ENCODE measurements at places on chromosomes 6 and 20. TPM values are rescaled to one million over a fixed set of nuclear protein-coding genes. Genes with fewer than 3 reads are reported as not detected.

Gene CRISP3
- total RNA-seq = not detected

Gene ZNF292
- total RNA-seq = 63.7 TPM

Gene CABLES2
- 13.1 TPM for total RNA-seq

DNA sequence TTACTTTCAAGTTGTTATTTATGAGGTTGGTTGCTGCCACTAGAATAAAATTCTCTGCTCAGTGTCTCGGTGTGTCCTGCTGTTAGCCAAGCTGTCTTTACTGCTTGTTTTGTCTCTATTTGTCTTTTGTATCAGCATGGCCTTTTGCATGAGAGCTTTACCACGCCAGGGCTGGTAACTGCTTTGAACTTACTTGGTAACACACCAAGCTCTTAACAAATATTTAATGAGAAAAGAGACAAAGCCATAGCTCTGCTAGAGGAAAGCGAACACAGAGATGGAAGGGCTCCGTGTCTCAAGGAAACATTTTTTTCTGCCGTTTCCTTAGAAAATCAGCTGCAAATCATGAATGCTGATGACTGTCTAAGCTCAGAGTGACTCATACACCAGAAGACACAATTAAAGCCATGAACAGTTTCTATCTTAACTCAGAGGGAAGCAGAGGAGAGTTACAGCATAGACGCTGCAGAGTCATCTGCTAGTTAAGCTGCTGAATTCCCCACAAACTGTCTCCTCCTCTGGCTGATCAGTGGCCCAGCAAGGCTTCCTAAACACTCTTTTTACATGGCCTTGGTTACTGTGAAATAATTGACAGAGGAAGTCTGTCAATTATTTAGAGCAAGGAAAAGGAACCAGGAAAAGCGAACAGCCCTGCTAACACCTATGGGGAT, 44.8 kb downstream of the AGPAT4 start:
- H3K4me3 ChIP-seq = peak overlapping the region; percentile 67
- peak overlapping the region; percentile 71 for H3K27ac ChIP-seq
- peaks cover 31% of the 10 kb centered on the region for H3K36me3 ChIP-seq
- no peaks in the 10 kb centered on the region for H3K27me3 ChIP-seq

DNA sequence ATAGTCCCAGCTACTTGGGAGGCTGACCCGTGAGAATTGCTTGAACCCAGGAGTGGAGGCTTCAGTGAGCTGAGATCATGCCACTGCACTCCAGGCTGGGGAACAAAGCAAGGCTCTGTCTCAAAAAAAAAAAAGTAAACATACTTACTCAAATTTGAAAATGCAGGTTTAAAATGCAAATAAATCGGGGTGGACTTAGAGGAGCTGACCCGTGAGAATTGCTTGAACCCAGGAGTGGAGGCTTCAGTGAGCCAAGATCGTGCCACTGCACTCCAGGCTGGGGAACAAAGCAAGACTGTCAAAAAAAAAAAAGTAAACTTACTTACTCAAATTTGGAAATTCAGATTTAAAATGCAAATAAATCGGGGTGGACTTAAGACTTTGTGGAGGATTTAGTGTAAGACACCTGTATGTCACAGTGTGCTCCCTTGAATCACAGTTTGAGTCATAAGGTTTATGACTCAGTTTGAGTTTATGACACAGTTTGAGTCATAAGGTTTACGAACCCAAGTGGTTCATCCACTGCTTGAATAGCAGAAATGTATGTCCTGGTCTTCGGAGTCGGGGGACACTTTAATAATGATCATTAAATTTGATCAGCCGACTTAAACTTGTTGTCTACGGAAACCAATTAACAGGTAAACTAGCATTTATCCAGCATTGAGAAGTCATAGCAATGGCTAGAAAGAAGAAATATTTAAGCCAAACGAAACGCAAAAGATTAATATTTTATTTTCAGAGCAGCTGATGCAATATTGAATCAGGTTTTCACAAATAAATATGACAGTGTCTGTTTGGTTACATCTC, 6.8 kb upstream of the MRPS10 start:
- peaks cover 19% of the 10 kb centered on the region for H3K36me3 ChIP-seq
- peak overlapping the region; percentile 81 for H3K27ac ChIP-seq
- DNase-seq = no peak
